ENCODE measurements at places on chromosomes 5 and 9.

GRCh38 chr5:33167541-33167940, 273.2 kb upstream of the TARS1 start:
- DNase-seq: no peak

GRCh38 chr5:118314931-118315330, 673.4 kb downstream of the DTWD2 start:
- no peak for DNase-seq

- peak; percentile 60 for DNase-seq
Observed at GRCh38 chr9:126705767-126706697, 92.3 kb downstream of the LMX1B start.

GRCh38 chr9:136831720-136832104, 10.6 kb upstream of the AJM1 start:
- no peak for DNase-seq

DNA sequence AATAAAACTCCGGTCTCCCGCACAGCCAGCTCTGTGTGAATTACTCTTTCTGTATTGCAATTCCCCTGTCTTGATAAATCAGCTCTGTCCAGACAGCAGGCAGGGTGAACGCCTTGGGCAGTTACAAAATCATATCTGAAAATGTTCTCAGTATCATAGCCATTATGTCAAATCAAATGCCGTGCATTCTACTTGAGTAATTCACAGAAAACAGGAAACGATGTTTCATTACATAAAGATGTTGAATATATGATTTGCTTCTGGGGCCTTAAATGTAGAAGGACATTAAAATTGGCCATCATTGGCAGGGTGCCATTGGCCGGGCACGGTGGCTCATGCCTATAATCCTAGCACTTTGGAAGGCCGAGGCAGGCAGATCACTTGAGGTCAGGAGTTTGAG, 8.5 kb downstream of the POLR3G start:
- no peak for DNase-seq

DNA sequence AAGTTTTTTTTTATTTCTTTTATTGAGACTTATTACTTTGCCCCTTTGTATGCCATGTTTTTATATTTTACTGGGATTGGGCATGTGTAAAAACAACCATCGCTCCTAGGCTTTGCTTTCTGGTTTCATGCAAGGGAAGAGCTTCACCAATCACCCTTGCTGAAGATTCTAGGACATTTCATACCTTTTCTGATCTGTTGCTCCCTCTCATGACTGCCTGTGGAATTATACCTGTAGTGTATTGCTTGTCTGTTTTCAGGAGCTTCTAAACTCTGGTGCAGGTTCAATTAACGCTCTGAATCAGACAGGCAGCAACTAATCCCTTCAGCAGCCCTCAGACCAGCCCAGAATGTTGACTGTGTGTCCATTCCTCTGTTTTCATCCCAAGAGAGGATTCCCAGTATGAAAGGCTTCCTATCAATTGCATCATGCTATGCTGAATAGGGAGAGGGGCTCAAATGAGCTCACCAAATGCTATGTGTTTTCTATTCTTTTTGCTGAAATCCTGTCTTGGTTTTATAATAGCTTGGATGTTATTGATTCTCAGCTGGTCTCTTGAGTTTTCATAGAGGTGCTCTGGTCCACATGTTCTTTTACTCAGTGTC, 572.9 kb upstream of the CDH6 start:
- no peak for DNase-seq

DNA sequence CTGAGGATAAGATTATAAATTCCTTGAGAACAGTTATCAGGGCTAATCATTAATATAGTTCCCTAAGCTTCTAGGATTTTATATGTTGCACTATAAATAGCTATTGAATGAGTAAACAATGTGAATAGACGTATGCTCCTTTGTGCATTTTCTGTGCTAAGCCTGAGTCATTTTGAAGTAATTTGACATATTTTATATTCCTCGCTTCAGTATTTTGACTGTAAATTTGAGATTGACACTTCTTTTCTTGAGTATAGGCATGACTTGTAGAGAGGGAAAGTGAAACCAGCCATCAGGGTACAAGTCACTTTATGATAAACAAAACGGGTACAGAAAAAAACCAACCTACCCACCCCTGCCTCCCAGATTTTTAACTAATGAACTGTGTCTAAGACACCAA, 367.7 kb upstream of the PRR16 start:
- no peak for DNase-seq

DNA sequence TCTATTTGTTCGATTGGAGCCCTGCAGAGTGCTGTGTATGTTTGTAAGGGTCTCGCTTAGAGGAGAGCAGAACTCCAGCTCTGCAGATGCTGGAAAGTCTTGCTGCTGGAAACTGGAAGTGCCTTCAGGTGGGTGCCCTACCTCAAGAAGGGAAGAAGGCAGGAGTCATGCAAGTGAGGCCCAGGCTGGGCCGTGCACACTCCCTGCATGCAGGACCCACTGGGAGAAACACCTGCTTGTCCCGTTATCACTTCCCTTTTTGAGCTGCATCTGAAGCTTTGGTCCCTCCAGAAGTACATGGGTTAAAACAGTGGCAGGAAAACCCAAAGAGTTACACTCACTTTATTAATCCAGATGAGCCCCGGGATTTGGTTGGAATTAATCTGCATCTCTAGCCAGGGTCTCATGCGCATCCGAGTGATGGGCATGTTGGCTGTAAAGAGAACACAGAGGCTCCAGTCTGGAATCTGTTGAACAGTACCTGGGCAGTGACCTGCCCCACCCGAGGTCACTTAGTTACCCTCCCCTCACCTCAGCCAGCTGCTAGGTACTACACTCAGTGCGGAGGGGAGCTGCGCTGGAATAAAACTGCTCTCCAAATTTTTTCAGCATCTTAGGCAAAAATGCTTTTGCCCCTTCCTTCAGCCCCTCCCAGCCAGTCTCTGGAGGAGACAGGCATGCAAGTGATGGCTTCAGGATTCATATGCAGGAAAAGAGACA, 1.4 kb downstream of the IRF1 start:
- DNase-seq: no peak

- no peak for DNase-seq
Observed at GRCh38 chr9:136316896-136317676, 10.3 kb upstream of the GPSM1 start.

GRCh38 chr5:153974813-153975163, 63.9 kb downstream of the FAM114A2 start:
- DNase-seq: no peak

DNA sequence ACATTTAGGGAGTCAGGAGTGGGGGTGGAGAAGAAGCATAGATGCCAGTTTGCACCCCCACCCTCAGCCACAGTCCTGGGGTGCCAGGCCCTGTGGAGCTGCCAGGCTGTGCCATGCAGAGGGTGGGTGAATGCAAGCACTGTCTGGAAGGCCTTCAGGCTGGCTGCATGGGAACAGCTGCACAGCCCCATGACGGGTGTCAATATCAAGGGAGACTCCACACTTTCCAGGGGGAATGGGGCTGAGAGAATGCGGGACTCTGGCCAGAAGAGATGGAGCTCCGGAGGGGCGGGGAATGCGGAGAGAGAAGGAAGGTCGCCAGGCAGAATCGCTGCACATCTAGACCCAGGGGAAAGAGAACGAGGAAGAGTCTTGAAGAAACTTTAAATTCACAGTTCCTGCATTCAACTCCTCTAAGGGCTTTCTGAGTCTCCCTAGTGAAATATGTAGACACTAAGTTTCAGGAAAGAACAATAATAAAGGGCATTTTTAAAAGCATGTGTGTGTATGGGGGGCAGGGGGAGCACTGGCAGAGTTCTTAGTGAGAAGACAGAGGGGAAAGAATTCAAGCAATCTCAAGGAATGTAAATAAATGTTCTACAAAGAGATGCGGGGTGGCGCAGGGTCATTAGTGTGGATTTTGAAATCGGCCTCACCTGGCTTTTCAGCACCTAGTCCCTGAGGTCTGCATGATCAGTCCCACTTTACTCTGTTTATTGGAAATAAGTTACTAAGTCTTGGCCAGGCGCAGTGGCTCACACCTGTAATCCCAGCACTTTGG, 59.1 kb downstream of the BOD1 start:
- no peak for DNase-seq

DNA sequence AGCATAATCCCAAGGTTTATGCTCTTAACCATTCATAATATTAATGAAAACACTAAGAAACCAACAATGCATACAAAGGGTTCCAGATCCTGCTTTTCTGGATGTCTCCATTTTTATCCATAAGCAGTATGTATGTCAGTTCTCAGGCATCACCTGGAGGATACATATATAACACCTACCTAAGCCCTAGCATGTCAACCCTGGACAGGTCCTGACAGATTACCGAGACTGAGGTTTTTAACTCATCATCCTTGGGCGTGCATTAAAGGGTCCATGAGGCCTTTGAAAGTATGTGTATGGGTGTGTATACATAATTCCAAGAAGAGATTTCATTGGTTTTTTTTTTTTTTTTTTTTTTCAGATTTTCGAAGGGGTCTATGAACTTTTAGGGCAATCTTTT, 70.6 kb downstream of the SH3TC2 start:
- DNase-seq: no peak

- no peak for DNase-seq
Observed at GRCh38 chr5:139701056-139701741, 53.0 kb downstream of the CXXC5 start.

DNA sequence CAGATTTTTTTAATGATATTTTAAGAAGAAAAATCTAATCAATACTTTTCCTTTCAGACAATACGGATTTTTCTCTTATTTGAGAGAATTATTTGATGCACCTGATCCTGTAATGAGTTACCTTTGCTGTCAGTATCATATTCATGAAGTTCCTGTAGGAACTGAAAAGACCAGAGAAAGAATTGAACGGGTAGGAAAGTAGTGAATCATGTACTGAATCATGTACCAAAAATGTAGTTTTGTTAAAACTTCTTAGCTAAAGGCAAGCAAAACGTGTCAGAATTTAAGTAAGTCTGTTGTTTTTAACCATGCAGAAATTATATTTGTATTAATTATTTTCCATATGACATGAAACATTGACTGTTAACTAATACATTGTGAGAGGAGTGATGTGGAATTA, 56.6 kb downstream of the SMC5 start:
- no peak for DNase-seq

DNA sequence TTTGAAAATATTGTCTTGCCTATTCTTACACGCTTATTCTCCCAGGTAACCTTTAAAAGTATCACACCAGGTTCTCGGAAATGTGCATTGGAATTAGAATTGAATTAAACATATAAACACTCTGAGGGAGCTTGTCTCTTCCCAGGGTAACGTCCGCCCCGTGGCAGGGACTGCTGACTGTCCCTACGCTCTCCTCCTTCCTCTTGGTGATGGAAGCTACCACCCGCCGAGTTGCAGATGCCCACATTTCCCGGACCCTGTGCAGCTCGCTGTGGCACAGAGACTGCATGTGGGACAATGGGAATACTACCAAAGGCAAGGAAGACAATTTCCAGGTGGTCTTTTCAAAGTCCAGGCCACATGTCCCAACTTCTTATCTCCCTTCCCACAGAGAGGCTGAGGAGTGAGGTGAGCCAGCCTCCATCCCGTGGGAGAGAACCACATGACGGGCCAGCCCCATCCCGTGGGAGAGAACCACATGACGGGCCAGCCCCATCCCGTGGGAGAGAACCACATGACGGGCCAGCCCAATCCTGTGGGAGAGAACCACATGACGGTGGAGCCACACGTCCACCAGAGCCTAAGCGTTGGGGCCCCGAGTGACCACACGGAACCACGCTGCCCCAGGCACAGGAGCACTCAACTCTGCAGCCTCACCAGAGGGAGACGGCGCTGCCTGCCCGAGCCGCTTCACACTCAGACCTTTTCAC, 249.4 kb upstream of the IRX1 start:
- DNase-seq: no peak

DNA sequence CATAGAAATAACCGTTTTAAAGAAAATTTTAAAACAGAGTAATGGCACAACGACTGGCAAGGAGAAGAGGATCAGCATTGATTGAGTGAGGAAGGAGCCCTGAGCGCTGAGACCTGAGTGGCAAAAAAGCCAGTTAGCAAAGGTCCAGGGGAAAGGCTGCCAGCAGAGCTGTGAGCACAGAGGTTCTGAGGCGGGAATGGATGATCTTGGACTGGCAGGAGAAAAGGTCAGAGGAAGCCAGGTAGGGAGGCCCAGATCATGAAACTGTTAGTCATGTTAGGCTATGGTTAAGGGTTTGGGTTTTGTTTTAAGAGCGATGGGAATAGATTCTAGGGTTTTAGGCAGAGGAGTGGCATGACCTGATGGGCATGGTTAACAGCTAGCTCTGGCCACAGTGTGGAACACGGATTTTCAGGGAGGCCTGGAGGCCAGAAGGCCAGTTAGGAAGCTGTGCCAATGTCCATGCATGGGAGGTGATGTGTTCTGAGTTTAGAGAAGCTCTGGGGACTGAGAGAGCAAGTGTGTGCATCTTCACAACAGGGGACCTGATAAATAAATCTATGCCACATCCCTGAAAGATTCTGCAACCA, 57.7 kb upstream of the GALNT10 start:
- no peak for DNase-seq

DNA sequence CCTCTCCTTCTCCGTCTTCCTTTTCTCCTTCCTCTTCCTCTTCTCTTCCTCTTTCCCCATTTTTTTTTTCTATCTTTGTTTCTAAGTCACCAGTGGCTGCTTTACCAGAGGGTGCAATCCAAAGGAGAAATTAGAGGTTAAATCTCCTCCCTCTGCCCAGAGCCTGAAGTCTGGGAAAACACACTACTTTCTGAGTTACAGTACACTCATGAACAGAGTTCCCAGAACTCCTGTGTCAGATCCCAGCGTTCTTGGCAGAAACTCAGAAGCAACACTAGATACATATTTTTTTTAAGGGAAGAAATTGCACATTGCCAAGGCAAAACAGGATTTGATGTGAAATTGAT, 189.0 kb downstream of the SNCAIP start:
- DNase-seq: no peak

- DNase-seq: no peak
Observed at GRCh38 chr5:111173476-111173875, 50.7 kb upstream of the CAMK4 start.

GRCh38 chr5:71882826-71883741, 164.0 kb downstream of the CARTPT start:
- no peak for DNase-seq

GRCh38 chr9:76114144-76114543, 223.7 kb downstream of the PCSK5 start:
- DNase-seq: no peak

GRCh38 chr5:425714-426113, 17.3 kb upstream of the EXOC3 start:
- DNase-seq: no peak

- DNase-seq: no peak
Observed at GRCh38 chr5:38023799-38024198, 184.0 kb upstream of the GDNF start.

DNA sequence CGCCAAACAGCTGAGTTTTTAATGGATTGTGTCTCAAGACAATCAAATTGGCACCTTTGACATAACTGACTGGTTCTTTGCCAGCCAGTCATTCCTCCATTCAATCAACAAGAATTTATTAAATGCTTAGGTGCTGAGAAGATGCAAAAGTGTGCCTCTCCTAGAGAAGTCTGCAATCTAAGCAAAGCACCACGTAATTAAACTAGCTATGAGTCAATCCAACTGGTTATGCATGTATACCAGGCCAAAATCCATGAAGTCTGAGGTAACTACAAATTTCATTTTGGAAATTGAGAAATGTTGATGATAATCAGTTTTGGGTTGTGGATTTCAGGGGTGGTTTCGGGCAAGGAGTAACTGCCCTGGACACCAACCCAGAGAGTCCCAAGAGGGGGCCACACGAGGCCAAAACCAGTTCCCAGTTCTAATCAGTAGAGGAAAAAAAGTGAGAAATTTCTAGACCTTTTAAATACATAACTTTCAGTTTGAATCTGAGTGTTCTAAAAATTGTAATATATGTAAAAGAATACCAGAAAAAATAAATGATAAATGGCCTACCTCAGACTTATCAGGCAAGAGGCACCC, 92.6 kb downstream of the EFNA5 start:
- DNase-seq: no peak

GRCh38 chr9:79632705-79633104, 60.9 kb downstream of the TLE4 start:
- DNase-seq: no peak
